Keratinocyte (primary cell): ENCODE measurements at places on chromosomes 6 and 20. TPM values are rescaled to one million over a fixed set of nuclear protein-coding genes. Genes with fewer than 3 reads are reported as not detected.

The C6orf47 gene
- polyA plus RNA-seq: 7.9 to 10.0 TPM (median 8.3 TPM) in 3 replicates

The PLCB4 gene
- polyA plus RNA-seq: 2.4 to 4.1 TPM (median 3.1 TPM) in 3 replicates

The CASS4 gene
- polyA plus RNA-seq: 0.01 to 0.10 TPM in 2 of 3 replicates, not detected in the other

The RGS17 gene
- 0.10 to 0.22 TPM (median 0.14 TPM) in 3 replicates for polyA plus RNA-seq

The GLP1R gene
- not detected in 3 replicates for polyA plus RNA-seq

The LTB gene
- 0.09 TPM in 1 of 3 replicates, not detected in the others for polyA plus RNA-seq

The FNDC11 gene
- polyA plus RNA-seq: 0.48 to 0.84 TPM (median 0.55 TPM) in 3 replicates

The PTPRK gene
- 42.6 to 52.7 TPM (median 50.4 TPM) in 3 replicates for polyA plus RNA-seq

The HLA-DQB1 gene
- 37.5 to 78.0 TPM (median 40.5 TPM) in 3 replicates for polyA plus RNA-seq

The FAM209B gene
- polyA plus RNA-seq: 0.12 to 0.38 TPM (median 0.18 TPM) in 3 replicates

DNA sequence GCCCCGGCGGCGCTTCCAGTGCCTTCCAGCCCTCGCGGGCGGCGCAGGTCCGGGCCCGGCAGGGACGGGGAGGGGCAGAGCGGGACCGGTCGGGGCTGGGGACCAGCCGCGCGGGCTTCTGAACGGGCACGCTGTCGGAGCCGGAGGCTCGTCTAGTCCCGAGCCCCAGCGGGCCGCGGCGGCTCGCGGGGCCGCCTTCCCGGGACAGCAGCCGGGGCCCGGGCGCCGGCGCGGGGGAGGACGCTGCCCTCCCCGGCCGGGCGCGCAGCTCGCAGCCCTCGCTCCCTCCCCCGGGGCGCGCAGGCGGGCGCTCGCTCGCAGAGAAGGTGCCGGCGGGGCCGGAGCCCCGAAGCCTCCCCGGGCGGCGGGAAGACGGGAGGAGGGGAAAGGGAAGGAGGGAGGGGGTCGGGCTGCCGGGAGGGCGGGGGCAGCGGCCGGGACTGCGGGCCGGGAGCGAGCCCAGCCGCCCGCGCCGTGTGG, 696 bp upstream of the SIRPA start:
- peak overlapping the region; percentile 71 for H3K4me3 ChIP-seq
- H3K27me3 ChIP-seq: no peaks in the 10 kb centered on the region
- peaks cover 6% of the 10 kb centered on the region for H3K36me3 ChIP-seq
- peaks cover 46% of the 10 kb centered on the region for H3K4me1 ChIP-seq

- H3K27ac ChIP-seq: no peak overlapping the region
- H3K27me3 ChIP-seq: peaks cover 3% of the 10 kb centered on the region
- H3K4me3 ChIP-seq: no peak overlapping the region
- DNase-seq: no peak
- no peaks in the 10 kb centered on the region for H3K4me1 ChIP-seq
Measured at GRCh38 chr20:20740541-20740940, 28.1 kb upstream of the RALGAPA2 start.

- no peak overlapping the region for H3K4me3 ChIP-seq
- H3K4me1 ChIP-seq: no peaks in the 10 kb centered on the region
- H3K27ac ChIP-seq: no peak overlapping the region
- no peak for DNase-seq
- H3K27me3 ChIP-seq: no peaks in the 10 kb centered on the region
- no peaks in the 10 kb centered on the region for H3K36me3 ChIP-seq
Measured at GRCh38 chr6:47536816-47537401, 59.3 kb downstream of the CD2AP start.

- no peaks in the 10 kb centered on the region for H3K36me3 ChIP-seq
- H3K4me1 ChIP-seq: no peaks in the 10 kb centered on the region
- no peak for DNase-seq
- no peak overlapping the region for H3K4me3 ChIP-seq
Measured at GRCh38 chr6:163672710-163673109, 258.2 kb downstream of the QKI start.

DNA sequence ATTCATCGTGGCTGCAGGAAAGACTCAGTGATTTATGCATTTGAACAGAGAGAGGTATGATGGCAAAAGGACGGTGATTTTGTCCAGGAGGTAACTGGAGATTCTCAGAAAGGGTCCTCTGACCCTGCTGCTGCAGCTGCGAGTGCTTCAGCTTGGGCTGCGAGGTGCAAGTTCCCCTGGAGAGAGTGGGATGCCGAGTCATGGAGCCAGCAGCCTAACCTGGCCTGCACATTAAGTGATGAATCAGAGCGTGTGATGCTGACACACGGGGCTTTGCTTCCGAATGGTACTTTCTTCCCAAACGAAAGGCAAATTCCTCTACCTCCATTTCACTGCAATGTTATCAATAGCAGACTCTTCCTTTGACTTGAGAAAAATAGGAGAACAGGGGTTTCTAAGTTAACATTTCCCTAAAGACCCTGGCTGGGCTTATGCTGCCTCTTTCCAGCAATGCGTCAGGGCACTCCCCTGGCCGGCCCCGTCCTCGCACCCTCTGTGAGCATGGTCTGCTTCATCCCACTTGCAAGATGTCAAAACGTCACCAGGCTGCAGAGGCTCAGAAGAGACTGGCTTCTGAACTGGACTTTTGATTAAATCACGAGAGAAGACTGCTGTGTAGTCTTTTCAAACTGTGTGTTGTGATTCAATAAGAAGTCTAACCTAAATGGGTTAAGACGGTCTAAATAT, 628.0 kb upstream of the AGPAT4 start:
- no peaks in the 10 kb centered on the region for H3K27me3 ChIP-seq
- H3K36me3 ChIP-seq: no peaks in the 10 kb centered on the region
- no peak overlapping the region for H3K27ac ChIP-seq
- DNase-seq: no peak
- no peaks in the 10 kb centered on the region for H3K4me1 ChIP-seq

GRCh38 chr6:135505222-135505621, 7.7 kb upstream of the AHI1 start:
- no peak overlapping the region for H3K4me3 ChIP-seq
- H3K27me3 ChIP-seq: no peaks in the 10 kb centered on the region
- no peak for DNase-seq
- H3K36me3 ChIP-seq: no peaks in the 10 kb centered on the region

GRCh38 chr6:52395969-52396368, 24.2 kb upstream of the EFHC1 start:
- DNase-seq: no peak
- no peak overlapping the region for H3K4me3 ChIP-seq
- no peak overlapping the region for H3K27ac ChIP-seq
- H3K27me3 ChIP-seq: no peaks in the 10 kb centered on the region
- no peaks in the 10 kb centered on the region for H3K36me3 ChIP-seq

DNA sequence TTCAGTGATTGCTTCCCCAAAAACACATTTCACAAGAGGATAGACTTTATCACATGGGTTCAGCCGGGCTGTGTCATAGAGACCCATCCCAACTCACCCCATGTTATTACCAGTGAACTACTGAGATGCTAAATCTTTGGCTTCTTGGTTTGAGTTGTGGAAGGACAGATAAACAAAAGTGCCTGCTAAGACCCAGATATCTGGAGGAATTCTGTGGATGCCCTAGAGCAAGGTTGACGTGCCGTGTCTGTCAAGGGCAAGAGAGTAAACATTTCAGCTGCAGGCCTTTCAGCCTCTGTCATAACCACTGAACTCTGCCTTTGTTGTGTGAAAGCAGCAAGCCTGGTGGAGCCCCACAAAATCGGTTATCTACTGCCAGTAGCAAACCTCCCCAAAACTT, 11.2 kb upstream of the THBD start:
- DNase-seq: no peak
- H3K27me3 ChIP-seq: no peaks in the 10 kb centered on the region
- H3K36me3 ChIP-seq: no peaks in the 10 kb centered on the region
- H3K4me3 ChIP-seq: no peak overlapping the region

DNA sequence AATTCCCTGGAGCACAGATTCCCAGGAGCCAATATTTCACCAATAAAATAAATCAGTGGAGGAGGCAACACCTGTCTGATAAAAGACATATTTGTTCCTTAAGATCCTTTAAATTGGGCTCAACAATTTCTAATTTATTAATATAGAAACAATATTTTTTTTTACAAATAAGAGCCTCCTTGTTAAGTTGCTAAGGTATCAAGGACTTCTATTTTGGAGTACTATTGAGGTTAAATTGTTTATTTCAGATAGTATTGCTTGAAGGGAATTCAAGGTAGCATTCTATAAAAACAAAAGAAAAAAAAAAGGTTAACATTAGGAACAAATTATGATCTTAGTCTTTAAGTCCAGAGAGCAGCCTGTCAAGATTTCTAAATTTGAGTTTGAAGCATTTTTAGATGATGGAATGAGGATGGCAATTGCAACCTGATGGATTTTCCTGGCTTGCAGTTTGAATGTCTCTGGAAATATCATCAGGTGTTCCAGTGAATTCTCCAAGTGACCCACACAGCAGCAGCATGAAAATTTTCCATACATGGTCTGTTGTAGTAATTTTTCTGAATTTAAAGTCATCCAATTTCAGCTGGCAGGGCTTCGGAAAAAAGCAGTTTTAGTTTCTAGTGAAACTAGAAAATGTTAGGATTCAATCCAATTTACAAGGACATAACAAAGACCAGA, 19.3 kb upstream of the NCR2 start:
- H3K4me3 ChIP-seq: no peak overlapping the region
- H3K27me3 ChIP-seq: peaks cover 17% of the 10 kb centered on the region
- H3K27ac ChIP-seq: no peak overlapping the region
- no peaks in the 10 kb centered on the region for H3K4me1 ChIP-seq
- H3K36me3 ChIP-seq: no peaks in the 10 kb centered on the region

GRCh38 chr6:162568266-162568665, 159.3 kb downstream of the PRKN start:
- no peaks in the 10 kb centered on the region for H3K36me3 ChIP-seq
- no peak for DNase-seq
- H3K27ac ChIP-seq: no peak overlapping the region
- H3K4me1 ChIP-seq: no peaks in the 10 kb centered on the region
- no peaks in the 10 kb centered on the region for H3K27me3 ChIP-seq

GRCh38 chr6:82216549-82216948, 31.0 kb downstream of the IBTK start:
- peaks cover 16% of the 10 kb centered on the region for H3K36me3 ChIP-seq
- no peaks in the 10 kb centered on the region for H3K27me3 ChIP-seq
- H3K4me1 ChIP-seq: no peaks in the 10 kb centered on the region
- no peak overlapping the region for H3K27ac ChIP-seq

GRCh38 chr20:59247731-59248684, 52.4 kb upstream of the EDN3 start:
- no peaks in the 10 kb centered on the region for H3K36me3 ChIP-seq
- no peak overlapping the region for H3K27ac ChIP-seq
- no peaks in the 10 kb centered on the region for H3K4me1 ChIP-seq
- H3K4me3 ChIP-seq: no peak overlapping the region

DNA sequence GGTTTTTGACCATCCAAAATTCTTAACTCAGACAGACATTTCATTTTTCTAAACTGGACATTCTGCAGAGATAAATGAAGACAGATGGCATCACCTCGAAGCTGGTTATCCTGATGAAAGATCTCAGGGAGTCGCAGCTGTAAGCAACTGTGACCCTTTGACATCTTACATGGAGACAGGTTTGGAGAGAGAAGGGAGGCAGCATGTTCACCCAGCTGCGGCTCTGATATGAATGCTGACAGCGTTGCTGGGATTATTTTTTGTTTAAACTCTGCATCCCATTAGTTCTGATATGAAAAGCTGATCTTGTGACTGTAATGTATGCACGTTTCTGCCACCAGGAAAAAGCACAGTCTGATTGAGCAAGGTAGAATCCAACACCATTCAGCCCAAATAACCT, 89.4 kb downstream of the C6orf118 start:
- H3K27ac ChIP-seq: no peak overlapping the region
- H3K36me3 ChIP-seq: no peaks in the 10 kb centered on the region
- no peaks in the 10 kb centered on the region for H3K27me3 ChIP-seq

DNA sequence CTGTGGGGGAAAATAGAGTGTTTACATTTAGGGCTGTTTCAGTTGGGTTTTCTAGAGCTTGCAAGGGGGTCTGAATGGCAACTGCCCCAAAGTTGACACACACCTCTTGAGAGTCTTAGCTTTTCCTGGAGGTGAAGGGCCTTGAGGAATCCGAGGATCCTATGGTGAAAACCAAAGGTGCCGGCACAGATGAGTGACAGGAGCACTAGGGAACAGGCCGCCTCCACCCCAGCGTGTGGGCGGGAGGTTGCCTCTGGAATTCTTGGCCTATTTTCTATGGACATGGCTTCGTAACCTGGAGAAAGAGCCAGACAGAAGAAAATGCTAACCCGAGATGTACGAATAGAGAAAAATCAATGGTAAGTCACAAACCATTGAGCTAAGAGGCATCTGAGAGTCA, 283.2 kb upstream of the FOXQ1 start:
- no peak for DNase-seq
- H3K4me1 ChIP-seq: peaks cover 5% of the 10 kb centered on the region
- H3K4me3 ChIP-seq: no peak overlapping the region
- H3K27ac ChIP-seq: no peak overlapping the region
- no peaks in the 10 kb centered on the region for H3K36me3 ChIP-seq
- H3K27me3 ChIP-seq: no peaks in the 10 kb centered on the region

GRCh38 chr6:84052204-84052882, 18.8 kb downstream of the MRAP2 start:
- H3K4me3 ChIP-seq: no peak overlapping the region
- H3K27ac ChIP-seq: no peak overlapping the region
- no peak for DNase-seq
- H3K27me3 ChIP-seq: no peaks in the 10 kb centered on the region
- no peaks in the 10 kb centered on the region for H3K36me3 ChIP-seq
- H3K4me1 ChIP-seq: no peaks in the 10 kb centered on the region

DNA sequence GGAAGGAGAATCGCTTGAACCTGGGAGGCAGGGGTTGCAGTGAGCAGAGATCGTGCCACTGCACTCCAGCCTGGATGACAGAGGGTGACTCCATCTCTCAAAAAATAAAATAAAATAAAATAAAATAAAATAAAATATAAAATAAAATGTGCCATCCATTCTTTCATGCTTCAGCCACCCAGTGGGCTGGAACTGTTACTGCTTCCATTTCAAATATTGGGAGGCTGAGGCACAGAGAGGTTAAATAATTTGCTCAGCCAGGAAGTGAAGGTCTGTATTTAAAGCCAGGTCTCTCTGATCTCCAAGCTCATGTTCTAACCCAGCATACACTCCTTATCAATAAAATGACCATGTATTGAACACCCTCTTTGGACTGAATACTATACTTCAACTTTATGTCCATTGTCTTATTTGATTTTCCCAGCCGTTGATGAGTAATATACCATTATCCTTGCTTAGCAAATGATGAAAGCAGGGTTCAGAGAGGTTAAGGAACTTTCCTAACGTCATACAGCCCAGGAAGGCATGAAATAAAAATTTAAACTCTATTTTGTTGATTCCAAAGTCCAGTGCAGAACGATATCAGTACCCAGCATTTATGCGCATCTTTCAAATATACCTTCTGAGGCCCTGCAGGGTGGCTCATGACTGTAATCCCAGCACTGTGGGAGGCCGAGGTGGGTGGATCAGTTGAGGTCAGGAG, 25.8 kb upstream of the SLC9A8 start:
- H3K27me3 ChIP-seq: no peaks in the 10 kb centered on the region
- DNase-seq: no peak
- H3K4me1 ChIP-seq: no peaks in the 10 kb centered on the region
- no peaks in the 10 kb centered on the region for H3K36me3 ChIP-seq
- H3K27ac ChIP-seq: no peak overlapping the region

- no peak overlapping the region for H3K4me3 ChIP-seq
- no peaks in the 10 kb centered on the region for H3K36me3 ChIP-seq
- H3K27me3 ChIP-seq: no peaks in the 10 kb centered on the region
- H3K27ac ChIP-seq: no peak overlapping the region
Measured at GRCh38 chr6:113009682-113010081, 662.6 kb downstream of the RFPL4B start.
